ENCODE measurements at places on chromosomes 4 and X.

DNA sequence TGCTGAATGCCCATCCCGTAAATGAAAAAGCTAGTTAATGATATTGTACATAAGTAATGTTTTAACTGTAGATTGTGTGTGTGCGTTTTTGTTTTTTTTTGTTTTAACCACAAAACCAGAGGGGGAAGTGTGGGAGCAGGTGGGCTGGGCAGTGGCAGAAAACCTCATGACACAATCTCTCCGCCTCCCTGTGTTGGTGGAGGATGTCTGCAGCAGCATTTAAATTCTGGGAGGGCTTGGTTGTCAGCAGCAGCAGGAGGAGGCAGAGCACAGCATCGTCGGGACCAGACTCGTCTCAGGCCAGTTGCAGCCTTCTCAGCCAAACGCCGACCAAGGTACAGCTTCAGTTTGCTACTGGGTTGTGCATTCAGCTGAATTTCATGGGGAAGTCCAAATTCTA, at the start of gene SPP1:
Gene SPP1, plus strand, starts transcription at position 249 of the 400 bp plus-strand sequence. CDS start 1,182 bp downstream, outside the sequence.
- DNase-seq: no peak

- no peak for DNase-seq
Observed at GRCh38 chrX:9352243-9352642, 112.6 kb upstream of the TBL1X start.

DNA sequence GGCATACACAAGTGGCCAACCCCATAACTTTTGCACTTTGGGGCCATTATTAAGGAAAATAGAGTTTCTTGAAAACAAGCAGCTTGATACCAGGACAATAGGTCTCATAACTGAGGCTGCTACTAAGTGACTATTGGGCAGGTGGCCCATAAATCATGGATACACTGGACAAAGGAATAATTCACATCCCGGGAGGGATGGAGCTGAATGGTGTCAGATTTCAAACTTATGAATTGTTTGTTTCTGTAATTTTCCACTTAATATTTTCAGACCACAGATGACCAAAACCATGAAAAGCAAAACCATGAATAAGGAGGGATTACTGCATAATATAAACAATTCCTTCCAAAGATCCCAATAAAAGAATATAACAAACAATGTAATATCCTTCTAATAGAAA, 114.4 kb downstream of the WDFY3 start:
- no peak for DNase-seq

- no peak for DNase-seq
Observed at GRCh38 chr4:38601916-38602291, 62.1 kb upstream of the KLF3 start.

DNA sequence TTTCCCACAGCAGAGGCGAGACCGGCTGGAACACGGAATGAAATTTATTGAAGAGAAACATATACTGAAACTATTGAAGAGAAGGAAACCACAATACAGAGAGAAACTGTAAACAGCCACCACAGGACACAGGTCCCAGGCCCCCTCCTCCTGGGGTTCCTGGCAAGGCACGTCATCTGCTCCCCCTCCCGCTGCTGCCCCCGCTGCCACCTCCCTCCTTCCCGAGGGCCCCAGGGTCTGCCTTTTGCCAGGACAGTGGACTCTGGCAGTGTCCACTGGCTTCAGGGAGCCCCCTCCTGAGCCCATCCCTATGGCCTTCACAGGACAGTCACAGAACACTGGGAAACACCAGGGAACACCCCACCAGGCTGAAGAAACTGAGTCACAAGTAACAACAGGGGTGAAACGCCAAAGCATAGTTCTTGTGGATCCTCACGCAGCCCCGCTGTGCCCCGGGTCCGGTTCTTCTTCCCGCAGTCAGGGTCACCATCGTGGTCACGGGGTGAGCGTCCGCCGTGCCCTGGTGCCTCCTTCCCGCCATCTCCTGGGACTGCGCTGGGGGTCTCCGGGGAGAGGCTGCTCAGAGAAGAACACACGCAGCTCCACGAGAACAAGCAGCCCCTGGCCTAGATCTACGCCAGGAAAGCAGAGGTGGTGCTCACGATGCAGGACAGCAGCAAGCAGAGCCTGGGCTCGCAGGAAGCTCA, 5.4 kb downstream of the PNMA6E start:
- no peak for DNase-seq

DNA sequence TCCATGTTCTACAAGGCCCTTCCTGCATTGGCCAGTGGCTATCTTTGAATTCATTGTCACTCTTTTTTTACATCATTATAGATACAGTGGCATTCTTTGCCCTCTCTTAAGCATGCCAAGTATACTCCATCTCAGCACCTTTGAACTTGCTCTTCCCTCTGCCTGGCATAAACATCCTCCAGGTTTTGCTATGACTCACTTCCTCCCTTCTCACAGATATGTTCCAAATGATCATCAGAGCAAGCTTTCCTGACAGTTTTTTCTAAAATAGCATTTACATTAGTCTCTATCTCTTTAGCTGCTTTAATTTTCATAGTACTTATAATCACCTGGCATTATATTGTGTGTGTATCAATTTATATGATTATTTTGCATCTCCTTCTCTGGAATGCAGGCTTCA, 553.3 kb upstream of the MAGEB2 start:
- DNase-seq: peak; percentile 49

- DNase-seq: no peak
Observed at GRCh38 chrX:41178201-41178600, 93.0 kb downstream of the USP9X start.

GRCh38 chr4:79210636-79211049, 115.2 kb downstream of the NAA11 start:
- DNase-seq: no peak

DNA sequence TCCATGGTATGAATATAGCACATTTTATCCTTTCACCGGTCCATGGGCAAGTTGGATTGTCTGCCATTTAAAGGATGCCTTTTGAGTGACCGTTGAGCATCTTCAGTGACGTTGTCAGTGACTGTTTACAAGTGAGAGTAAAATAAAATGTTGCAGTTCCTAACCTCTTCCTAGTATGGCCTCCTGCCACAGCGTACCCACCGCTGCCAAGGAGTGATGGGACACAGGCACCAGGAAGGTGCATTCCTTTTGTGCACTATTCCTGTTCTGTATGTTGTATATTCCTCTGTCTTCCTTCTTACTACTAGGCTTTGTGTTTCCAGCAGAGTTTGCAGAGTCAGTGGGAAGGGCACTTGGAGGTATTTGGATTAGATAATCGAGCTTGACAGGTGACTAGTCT, 61.5 kb downstream of the SNX25 start:
- DNase-seq: no peak

GRCh38 chr4:102732678-102733077, 28.1 kb downstream of the MANBA start:
- no peak for DNase-seq

- DNase-seq: no peak
Observed at GRCh38 chr4:4427886-4428285, 41.0 kb downstream of the NSG1 start.

GRCh38 chr4:62450740-62451139, 1250.6 kb downstream of the ADGRL3 start:
- no peak for DNase-seq

- no peak for DNase-seq
Observed at GRCh38 chrX:140817943-140818342, 108.4 kb downstream of the LINC00632 start.

GRCh38 chr4:8387615-8388527, 52.7 kb downstream of the ACOX3 start:
- no peak for DNase-seq

GRCh38 chrX:63702556-63702955, 82.5 kb downstream of the ARHGEF9 start:
- no peak for DNase-seq
